ENCODE measurements at places on chromosomes 7 and 10.

DNA sequence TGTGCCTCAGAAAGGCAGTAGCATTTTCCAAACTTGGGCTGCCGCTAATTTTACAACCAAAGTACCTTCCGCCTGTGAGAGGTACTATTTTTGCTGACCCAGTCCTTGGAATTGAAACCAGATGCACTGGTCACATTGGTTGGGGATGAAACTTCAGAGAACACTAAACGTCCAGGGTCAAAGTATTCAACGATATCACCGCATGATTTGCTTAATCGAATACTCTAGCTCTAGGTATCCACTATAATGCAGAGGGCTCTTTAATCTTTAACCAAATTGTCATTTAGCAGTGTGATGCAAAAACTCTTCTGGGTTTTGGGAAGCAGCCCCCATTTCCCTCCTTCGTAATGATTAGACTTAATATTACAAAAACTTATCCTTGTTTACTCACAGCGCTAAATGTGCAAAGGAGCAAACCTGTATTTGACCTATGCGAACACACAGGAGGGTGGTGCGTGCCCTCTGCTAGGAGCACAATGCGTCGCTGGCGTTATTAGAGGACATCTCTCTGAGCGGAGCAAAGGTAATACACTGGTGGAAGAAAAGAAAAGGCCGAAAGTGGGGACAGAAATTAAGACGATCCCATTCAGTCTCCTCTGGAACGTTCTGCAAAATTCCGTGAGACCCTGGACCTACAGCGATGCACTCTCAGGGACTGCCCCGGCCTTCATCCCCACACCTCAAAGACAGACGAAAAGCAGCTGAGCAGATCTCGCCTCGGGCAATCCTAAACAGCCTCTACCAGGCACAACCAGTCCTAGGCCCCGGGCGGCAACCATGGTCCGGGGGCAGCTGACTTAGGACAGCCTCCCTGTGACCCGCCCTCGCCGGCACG, 916 bp upstream of the EEPD1 start:
- peak overlapping the region; percentile 77 for H3K27ac ChIP-seq
- H3K4me3 ChIP-seq = peak overlapping the region; percentile 35
- no peaks in the 10 kb centered on the region for H3K36me3 ChIP-seq
- no peaks in the 10 kb centered on the region for H3K4me1 ChIP-seq

DNA sequence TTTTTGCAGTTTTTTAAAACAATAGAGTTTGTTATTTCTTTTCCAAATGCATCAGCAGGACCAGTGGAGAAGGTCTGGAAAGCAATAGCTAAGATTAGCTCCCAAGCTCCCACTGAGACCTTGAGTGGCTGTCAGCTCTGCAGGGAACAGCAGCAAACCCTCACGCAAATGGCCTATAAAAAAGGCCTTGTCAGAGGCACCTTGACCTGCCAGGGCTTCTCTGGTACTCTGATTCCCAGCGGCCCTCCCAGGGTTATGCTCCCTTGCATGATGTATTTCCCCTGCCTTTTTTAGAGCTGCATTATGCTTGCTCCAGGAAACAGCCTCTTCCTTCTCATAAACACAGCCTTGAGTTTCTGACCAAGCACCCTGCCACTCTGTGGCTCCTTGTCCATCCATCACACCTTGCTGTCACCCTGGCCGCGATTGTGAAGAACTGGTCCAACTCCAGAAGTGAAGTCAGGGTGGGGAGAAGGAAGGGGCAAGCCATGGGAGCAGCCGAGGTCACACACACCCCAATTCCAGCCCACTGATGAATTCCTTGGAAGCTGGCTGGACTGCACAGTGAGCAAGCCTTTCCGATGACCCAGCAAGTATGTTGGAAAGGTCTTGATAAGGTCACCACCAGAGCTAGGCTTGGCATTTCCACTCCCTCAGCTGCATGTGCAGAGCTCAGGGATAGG, 35.3 kb upstream of the NKX2-3 start:
- no peak for DNase-seq
- no peaks in the 10 kb centered on the region for H3K27me3 ChIP-seq
- H3K27ac ChIP-seq = no peak overlapping the region
- no peaks in the 10 kb centered on the region for H3K36me3 ChIP-seq
- H3K4me1 ChIP-seq = no peaks in the 10 kb centered on the region

- no peaks in the 10 kb centered on the region for H3K27me3 ChIP-seq
- H3K36me3 ChIP-seq = no peaks in the 10 kb centered on the region
- H3K4me3 ChIP-seq = peak overlapping the region; percentile 86
- peak overlapping the region; percentile 60 for H3K27ac ChIP-seq
Measured at GRCh38 chr7:112938863-112939573, 147.6 kb downstream of the GPR85 start.

DNA sequence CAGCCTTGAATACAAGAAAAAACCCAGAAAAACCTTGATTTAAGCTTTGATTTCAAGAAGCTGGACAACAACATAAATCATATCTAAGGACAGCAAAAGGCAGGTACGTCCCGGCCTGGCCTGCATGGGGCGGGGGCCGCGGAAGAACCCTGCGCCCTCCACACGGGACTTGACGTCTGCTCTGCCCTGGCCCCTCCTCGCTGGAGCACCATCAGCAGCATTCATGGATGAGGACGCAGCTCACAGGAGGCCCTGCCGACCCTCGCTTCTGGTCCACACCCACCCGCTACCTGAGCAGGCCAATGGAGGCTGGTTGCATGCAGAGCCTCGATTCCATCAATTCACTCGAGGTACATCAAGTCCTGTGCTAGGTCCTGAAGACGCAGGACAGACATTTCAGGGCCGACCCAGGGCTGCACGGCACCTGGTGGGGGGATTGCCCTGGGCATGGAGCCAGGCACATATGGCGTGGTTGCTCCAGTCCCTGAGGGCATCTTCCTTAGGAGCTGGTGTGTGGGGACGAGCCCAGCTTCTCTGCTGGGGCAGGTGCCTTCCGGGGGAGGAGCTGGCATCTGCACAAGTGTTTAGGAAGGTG, 63.1 kb upstream of the NKX6-2 start:
- H3K4me1 ChIP-seq = no peaks in the 10 kb centered on the region
- no peaks in the 10 kb centered on the region for H3K36me3 ChIP-seq
- no peak overlapping the region for H3K4me3 ChIP-seq

DNA sequence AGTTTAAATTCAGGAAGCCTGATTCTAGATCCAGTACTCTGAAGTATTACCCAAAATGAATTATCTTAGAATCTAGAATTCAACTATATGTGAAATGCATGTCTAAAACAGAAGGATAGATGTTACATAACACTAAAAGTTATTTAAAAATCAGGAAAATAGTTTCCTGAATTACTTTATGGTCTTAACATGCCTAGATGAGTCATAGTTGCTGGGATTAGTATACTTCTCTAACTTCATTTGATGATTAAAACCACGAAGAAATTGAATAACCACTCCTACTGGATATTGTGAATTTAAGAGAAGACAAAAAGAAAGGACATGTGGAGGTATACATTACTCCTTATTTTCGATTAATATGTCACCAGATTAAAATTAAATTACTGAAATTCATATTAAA, 65.5 kb downstream of the ATAD1 start:
- H3K36me3 ChIP-seq = no peaks in the 10 kb centered on the region
- DNase-seq = no peak
- no peak overlapping the region for H3K27ac ChIP-seq
- H3K27me3 ChIP-seq = no peaks in the 10 kb centered on the region

DNA sequence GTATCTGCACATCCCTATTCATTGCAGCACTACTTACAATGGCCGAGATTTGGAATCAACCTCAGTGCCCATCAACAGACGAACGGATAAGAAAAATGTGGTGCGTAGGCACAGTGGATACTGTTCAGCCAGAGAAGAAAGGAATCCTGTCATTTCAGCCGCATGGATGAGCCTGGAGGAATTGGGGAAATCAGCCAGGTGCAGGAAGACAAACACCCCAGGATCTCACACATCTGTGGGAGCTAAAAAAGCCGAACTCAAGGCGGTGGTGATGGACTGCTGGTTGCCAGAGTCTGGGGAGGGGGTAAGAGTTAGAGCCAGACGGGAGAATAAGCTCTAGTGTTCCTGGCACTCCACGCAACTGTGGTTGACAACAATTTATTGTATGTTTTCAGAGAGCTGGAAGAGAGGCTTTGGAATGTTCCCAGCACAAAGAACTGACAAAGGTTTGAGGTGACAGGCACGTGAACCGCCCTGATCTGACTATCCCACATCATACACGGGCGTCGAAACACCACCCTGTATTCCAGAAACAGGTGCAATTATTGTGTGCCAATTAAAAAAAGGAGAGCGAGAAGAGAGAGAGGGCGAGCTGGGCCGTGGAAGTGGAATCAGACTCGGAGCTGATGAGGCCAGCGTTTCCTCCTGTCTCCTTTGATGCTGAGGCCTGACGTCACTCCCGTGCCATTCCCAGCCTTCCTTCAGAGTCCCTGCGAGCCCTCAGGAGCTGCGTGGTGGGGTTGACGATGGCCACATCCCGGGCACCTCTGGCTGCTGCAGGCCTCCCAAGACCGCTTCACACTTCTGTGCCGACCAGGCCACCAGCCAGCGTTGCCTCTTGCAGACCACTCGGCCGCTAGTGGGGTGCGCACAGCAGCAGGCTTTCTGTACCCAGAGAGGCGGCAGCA, 189.5 kb downstream of the DNAJB6 start:
- H3K36me3 ChIP-seq = no peaks in the 10 kb centered on the region
- no peaks in the 10 kb centered on the region for H3K4me1 ChIP-seq
- H3K4me3 ChIP-seq = no peak overlapping the region
- H3K27ac ChIP-seq = no peak overlapping the region
